ENCODE measurements at places on chromosomes 1 and 21.
A peak's percentile ranks its signal among the peaks of the same experiment; 100 is the strongest.

DNA sequence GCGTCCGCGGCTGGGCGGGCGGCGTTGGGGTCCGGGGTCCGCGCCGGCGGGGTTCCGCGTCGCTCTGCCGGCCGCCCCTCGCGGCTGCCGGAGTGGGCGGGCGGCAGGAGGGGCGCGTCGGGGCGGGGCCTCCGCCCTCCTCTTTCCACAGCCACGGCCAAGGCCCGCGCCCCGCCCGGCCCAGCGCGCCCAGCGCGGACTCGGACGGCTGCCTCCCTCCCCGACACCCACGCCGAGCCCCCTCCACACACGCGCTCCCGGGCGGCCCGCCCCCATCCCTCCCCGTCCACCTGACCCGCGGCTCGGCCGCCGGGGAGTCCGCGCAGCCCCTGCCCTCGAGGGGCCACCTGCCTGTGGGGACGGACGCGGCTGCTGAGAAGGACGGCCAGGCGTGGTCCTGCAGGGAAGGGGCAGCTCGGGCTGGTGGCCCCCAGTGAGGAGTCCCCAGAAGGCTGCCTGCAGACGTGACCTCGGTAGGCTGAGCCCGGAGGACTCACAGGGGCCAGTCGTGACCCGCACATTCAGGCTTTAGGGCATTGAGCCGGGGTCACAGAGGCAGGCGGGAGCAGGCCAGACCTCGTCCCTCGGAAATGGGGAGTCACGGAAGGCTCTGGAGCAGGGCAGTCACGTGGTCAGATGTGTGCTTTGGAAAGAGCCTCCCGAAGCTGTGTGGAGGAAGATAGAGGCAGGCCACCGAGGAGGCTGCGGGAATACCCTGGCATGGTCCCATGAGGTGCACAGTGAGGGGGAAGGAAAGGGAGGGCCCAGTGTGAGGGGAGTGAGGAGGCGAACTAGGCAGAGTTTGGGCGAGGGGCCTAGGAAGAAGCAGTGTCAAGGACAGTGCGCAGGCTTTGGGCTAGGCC, at the start of gene COL8A2:
COL8A2 (minus strand) TSS at position 94 of the 863 bp plus-strand sequence. CDS start 24,980 bp downstream, outside the sequence.
- DNase-seq = no peak

DNA sequence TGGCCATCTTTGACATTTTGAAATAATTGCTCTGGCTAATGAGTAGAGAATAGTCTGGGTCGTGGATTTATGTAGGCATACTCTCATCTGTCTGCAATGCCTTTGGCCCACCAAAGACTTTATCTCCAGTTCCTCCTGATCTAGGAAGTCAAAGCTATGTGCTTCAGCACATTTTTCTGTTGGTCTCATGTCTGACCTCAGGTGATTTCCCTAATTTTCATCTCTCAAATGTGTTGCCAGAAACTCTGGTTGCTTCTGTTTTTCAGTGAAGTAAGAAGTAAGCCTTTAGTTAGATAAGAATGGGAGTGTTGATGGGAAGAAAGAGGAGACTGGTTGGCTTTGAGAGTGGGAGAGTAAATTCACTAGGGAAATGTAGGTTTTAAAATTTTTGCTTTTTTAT, 66.4 kb downstream of the GPR88 start:
- no peak for DNase-seq

- no peak for DNase-seq
Observed at GRCh38 chr1:101522486-101522885, 285.7 kb downstream of the S1PR1 start.

- DNase-seq = peak; percentile 90
Observed at GRCh38 chr1:161117759-161118581, at the start of the genes NIT1 and PFDN2. Gene NIT1, plus strand, starts transcription at chr1:161118105. Its CDS starts 72 bp downstream, at chr1:161118177. Gene PFDN2, minus strand, starts transcription at chr1:161118037. Its CDS starts 11 bp downstream, at chr1:161118026.

DNA sequence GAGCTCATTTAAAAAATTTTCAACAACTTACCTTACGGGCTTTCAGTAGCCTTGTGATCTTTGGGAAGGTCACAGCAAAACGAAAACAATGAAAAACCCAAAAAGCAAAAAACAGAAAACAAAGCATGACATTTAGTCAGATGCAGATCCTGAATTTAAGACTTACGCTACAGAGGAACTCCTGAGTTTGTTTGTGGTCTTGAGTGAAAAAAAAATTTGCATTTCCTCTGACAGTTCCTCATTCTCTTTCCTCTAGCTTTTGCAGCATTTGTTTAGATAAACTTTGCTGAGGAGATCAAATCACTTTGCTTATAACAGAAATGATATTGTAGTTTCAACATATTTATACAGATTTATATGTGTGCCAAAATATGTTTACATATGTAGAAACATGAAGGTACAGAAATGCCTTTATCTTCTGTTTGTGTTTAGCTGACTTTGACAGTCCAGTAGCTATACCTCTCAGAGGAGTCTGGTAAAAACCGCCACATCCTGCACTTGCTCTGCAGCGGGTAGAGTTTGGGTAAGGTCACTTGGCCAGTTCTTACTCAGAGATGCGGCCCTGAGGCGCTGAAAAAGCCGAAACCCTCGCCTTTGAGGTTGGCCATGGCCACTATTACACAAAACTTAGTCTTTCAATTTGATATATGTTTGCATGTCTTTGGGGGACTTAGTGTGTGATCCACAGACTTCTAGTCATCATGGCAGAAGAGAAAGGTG, 142.5 kb downstream of the TNR start:
- DNase-seq = no peak

- DNase-seq = no peak
Observed at GRCh38 chr1:31505911-31506497, 70.3 kb upstream of the TINAGL1 start.

DNA sequence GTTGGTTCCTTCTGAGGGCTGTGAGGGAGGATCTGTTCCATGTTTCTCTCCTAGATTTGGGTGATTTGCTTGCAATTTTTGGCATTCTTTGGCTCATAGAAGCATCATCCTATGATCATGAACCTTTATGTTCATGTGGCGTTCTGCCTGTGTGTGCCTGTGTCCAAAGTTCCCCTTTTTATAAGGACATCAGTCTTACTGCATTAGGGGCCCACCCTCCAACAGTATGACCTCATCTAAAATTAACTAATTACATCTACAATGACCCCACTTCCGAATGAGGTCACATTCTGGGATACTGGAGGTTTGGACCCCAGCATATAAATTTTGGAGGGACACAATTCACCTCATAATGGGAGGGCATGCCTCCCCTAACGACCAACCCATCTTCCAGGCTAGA, 12.8 kb upstream of the CAMK1G start:
- no peak for DNase-seq

GRCh38 chr1:77824079-77824478, 44.6 kb downstream of the MIGA1 start:
- DNase-seq = peak; percentile 17

DNA sequence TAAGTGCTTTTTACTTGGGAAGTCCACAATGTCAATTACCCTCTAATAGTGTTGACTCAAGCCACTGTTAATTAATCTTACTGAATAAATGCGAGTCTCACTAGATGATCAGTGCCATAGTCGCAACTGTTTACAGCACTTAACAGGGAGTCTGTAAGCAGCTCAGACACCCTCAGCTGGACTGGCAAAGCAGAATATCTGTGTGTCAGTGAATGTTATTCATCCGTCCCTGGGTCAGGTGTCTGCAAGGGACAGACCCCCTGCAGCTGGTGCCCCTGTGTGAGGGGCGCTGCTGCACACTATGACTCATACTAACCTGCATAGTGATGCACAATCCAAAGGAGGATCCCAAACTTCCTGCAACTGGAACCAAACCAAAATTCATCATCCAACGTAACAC, 306.5 kb downstream of the HHIPL2 start:
- no peak for DNase-seq

GRCh38 chr1:9437961-9438430, 101.3 kb upstream of the SLC25A33 start:
- DNase-seq = no peak

DNA sequence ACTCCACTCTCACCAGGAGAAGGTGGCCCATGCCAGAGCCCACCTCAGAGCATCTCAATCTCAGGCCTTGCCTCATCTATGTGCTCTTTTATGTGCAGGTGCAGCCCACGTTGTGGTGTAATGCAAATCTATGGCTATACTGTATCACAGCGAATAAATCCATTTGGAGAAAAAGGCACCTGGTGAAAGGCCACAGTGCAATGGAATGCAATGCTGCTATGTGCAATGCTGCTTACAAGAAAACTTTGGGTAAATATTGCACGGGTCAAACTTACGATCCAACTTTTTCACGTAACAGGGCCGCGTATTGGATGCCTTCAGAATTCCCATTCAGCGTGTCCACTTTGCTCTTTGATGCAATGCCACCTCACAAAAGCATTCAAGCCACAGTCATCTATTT, 13.5 kb downstream of the ZBTB18 start:
- DNase-seq = no peak

GRCh38 chr1:184836934-184837895, 82.6 kb upstream of the EDEM3 start:
- no peak for DNase-seq

GRCh38 chr1:220575718-220576497, 48.0 kb downstream of the MARK1 start:
- no peak for DNase-seq

GRCh38 chr21:26099610-26100219, 70.9 kb downstream of the APP start:
- DNase-seq = no peak

DNA sequence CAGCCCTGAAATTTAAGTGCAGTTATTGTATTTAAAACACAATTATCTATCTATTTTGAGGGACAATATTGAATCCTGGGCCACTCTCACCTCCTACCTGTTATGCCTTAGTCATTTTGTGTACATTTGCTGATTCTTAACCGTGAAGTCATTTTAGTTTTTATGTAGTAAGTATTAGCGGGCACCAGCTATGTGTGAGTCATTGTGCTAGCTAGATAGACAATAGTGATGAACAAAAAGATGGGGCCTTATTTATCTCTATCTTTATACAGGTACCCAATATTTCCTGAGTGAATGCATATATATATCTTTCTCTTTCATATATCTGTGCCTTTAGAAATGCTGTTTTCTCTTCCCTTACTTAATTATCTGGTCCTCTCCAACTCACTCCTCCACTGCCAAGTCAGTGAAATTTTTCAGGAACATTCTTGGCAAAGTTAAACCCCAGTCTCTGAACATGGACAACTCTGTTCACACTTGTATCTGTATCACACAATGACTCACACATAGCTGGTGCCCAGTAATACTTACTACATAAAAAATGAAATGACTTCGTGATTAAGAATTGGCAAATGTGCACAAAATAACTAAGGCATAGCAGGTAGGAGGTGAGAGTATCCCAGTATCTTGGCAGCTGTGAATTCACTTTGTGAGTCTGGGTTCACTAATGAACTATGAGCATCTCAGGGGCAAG, 166.0 kb upstream of the C8B start:
- no peak for DNase-seq

- no peak for DNase-seq
Observed at GRCh38 chr1:23590058-23590783, 30.9 kb upstream of the ID3 start.

- DNase-seq = no peak
Observed at GRCh38 chr1:220892997-220893700, 13.9 kb downstream of the HLX start.

GRCh38 chr21:45641480-45642035, 2.0 kb upstream of the PCBP3 start:
- DNase-seq = no peak

GRCh38 chr1:150981805-150982712, at the start of gene ANXA9:
Gene ANXA9, plus strand, starts transcription at chr1:150982292. Its CDS starts 814 bp downstream, at chr1:150983106.
- DNase-seq = peak; percentile 34

DNA sequence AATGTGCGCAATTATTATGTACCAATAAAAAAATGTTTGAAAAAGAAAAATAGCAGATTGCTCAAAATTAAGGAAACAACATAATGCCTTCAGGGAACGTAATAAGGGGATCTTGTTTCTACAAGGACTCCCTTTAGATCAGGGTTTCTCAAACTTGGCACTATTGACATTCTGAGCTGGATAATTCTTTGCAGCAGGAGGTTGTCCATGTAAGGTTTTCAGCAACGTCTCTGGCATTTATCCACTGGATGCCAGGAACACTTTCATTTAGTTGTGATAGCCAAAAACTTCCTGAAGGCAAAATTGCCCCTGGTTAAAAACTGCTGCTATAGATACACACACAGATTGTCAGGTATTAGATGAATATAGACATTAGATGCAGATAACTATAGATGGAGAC, 666.7 kb upstream of the ADAMTS5 start:
- DNase-seq = no peak

GRCh38 chr1:108084866-108085477, 115.2 kb downstream of the SLC25A24 start:
- DNase-seq = no peak

DNA sequence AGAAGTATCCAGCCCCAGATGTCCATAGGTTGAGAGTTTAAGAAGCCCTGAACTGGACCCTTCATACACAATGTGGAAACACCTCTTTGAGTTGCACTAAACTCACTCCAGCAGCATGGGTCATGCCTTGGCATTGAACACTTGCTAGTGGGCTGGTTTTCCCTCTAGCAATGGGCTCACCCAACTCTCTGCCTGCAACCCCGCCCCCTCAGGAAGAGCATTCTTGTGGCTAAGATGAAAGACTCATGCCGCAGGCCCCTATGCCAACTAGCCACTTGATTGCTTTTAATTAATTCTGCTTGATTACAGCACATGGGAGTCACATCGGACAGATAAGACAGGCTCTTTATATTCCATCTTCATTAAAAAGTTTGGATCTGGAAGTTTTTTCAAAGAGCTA, 136.5 kb upstream of the GJB5 start:
- peak; percentile 2 for DNase-seq

DNA sequence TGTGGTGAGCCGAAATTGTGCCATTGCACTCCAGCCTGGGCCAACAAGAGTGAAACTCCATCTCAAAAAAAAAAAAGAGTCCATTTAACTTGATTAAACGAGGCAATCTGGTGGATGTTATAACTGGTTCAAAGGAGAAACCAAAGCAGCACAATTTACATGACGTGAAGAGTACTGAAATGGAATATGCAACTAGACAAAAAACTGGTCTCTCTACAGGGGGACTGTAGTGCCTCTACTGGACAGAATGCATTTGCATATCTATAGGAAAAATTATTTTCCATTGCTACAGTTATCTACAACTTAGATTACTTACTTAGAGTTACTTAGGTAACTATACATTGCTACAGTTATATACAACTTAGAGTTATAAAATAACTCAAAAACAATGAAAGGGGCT, 2.7 kb upstream of the CAPN2 start:
- peak; percentile 34 for DNase-seq

- no peak for DNase-seq
Observed at GRCh38 chr1:173554089-173554488, 48.8 kb downstream of the SLC9C2 start.

GRCh38 chr21:42311816-42312625, 3.2 kb downstream of the TFF3 start:
- DNase-seq = no peak

DNA sequence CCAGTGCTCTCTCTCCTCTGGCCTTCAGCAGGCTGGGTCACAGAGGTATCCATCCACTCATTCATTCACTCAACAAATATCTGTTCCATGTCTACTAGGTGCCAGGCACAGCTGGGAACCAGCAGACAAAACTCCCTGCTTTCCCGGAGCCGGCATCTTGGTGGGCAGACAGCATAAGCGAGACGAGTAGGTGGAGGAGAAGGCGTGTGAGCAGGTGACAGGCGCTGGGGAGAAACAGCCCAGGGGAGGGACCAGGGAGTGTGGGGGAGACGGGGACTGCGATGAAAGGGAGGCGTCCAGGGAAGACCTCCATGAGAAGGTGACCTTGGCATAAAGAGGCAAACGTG, 11.0 kb upstream of the KCNAB2 start:
- DNase-seq = no peak

Data from LoVo (cell line).